ENCODE measurements at places on chromosomes 13 and 19.

DNA sequence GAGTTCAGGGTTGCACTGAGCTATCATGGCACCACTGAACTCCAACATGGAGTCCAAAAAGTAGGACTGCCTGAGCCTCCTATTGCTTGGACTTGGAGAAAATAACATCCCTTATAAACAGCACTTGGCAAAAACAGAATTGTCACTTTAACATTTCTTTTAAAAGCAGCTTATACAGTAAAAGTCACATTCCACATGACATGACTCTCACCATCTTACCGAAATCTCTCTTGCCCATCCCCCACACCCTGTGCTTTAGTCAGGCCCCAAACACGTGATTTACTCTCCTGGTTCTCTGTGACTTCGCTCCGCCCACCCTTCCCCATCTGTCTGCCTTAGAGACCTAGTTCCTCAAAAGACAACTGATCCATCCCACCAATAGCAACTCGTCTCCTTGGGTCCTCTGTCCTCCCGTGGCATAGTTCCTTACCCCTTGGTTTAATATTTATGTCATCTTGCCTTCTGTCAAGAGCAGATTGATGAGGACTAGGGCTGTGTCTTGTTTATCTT is 4.6 kb downstream of the SAFB start:
- no peak for DNase-seq

GRCh38 chr13:40391788-40392187 is 274.7 kb downstream of the FOXO1 start:
- DNase-seq = no peak

DNA sequence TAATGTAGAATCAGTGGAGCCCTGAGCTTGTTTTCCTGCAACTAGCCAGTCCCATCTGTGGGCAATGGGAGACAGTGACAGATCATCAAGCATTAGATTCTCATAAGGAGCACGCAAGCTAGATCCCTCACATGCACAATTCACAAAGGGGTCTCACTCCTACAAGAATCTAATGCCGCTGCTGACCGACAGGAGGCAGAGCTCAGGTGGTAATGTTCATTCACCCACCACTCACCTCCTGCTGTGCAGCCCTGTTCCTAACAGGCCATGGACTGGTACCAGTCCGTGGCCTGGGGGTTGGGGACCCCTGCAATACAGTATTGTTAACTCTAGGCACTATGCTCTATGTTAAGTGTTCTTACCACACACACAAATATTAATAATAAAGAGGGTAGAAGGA is 362.8 kb downstream of the RBM26 start:
- no peak for DNase-seq

DNA sequence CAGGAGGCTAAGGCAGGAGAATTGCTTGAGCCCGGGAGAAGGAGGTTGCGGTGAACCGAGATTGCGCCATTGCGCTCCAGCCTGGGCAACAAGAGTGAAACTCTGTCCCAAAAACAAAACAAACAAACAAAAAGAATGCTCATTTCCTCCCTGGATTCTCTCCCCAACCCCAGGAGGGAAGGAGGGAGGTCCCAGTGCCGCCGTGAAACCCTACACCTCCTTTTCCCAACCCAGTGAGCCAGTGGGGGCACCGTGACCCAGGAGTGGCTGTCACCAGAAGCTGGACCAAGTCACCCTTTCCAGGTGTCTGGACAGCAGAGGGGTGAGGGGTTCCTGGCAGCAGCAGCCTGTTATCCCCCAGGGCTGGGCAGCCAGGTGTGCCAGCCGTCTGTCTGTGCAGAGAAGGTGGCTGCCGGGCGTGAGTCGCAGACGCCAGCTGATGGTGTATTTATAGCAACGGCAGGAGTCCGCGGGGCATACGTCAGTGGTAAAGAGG is 23.5 kb downstream of the NFIC start:
- DNase-seq = peak; percentile 91

GRCh38 chr19:46299004-46299509 is 2.2 kb downstream of the HIF3A start:
- peak; percentile 88 for DNase-seq

GRCh38 chr19:39403331-39404312 is 3.0 kb upstream of the ZFP36 start:
- DNase-seq = peak; percentile 98

DNA sequence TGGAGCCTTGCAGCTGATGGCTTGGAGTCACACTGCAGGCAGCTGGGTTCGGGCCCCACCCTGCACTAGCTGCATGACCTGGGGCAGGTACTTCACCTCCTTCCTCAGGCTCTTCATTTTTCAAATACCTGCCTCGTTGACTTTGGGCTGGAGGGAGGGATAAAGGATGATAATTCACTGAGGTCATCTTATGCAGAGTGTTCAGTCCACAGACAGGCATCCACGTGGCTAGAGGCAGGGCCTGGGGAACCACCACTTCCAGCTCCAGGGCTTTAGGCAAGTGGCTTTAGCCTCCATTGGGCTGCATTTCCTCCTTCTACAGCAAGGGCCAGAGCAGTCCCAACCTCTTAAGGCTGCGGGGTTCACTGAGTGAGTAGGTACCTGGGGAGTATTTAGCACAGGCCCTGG is 84.8 kb downstream of the SIPA1L3 start:
- no peak for DNase-seq

DNA sequence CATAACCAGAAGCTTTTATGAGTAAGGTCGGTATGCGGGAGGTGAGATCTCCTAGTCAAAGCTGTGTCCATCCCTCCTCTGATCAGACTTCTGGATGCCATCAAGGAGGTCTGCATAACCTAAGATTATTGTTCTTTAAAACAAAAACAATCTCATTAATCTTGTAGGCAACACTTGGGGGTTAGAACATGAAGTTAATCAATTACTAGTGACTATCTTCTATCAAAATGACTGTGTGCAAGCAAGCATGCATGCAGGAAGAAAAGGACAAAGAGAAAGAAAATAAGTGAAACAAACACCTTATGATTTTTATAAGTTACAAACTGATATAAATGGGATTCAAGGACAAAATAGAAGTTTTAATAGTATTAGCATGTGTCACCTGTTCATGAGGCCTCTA is 2435.9 kb upstream of the PCDH20 start:
- no peak for DNase-seq

- no peak for DNase-seq
Observed at GRCh38 chr19:38740257-38740592, 4.0 kb downstream of the CAPN12 start.

GRCh38 chr13:113603116-113603710 is 18.7 kb downstream of the TFDP1 start:
- DNase-seq = no peak

DNA sequence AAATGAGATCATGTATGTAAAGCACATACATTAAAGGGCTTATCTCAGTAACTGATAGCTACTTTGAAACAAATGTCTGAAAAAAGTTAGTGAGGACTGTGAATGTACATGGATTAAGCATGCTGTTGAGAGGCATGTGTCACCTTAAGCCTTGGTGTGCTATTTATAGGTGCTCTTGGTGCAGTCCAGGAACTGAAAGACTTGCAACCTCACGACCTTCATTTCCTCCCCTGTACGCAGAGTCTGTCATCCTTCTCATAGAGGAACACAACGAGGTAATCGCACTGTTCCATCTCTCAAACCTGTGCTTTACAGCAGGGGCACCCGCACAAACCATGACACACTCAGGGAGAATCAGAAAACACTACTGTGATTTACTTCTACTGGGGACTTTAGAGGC is 65.6 kb downstream of the UFM1 start:
- no peak for DNase-seq

Data from H4 (cell line).